ENCODE measurements at places on chromosomes 4 and X.

DNA sequence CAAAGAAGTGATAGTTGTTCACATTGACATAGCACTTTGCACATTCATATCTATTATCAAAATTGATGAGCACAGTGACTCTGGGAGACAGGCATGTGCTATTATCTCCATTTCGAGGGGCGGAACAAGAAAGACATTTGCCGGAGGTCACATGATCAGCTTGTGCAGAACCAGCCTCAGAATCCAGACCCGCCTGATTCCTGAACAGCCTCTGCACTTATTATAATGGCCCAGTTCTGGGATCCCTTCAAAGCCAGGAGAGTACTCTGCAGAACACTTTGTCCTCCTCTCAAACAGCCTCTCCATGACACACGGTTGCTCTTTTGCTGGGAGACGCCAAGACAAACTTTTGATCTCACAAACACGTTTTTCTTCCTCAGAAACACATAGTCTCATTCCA lies 48.4 kb downstream of the RWDD4 start:
- DNase-seq = no peak

- peak; percentile 63 for DNase-seq
Measured at GRCh38 chrX:40107291-40108161, 9.8 kb upstream of the BCOR start.

GRCh38 chrX:18598413-18598812 lies 73.5 kb downstream of the RS1 start:
- DNase-seq = no peak

DNA sequence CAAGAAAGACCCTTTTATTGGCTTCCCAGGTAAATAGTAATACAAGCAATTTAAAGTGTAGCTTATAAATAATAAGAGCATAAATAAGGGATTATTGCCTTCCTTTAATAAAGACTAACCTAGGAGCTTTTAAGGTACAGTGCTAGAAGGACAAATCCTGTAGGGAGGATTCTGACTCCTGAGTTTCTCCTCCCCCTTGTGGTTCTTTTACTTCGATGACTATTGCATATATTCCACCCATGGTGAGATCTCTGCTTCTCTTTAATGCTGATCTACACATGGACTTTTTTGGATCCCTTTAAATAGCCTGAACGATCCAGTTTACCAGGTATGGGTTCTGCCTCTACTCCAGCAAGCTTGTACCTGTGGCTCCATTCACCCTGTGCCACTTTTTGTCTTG lies 2.5 kb downstream of the GALNT7 start:
- peak; percentile 59 for DNase-seq

GRCh38 chr4:86302251-86302650 lies 57.6 kb downstream of the MAPK10 start:
- DNase-seq = peak; percentile 94

- no peak for DNase-seq
Measured at GRCh38 chr4:16717266-16717970, 181.0 kb downstream of the LDB2 start.

- no peak for DNase-seq
Measured at GRCh38 chr4:8726344-8726851, 133.8 kb downstream of the CPZ start.

DNA sequence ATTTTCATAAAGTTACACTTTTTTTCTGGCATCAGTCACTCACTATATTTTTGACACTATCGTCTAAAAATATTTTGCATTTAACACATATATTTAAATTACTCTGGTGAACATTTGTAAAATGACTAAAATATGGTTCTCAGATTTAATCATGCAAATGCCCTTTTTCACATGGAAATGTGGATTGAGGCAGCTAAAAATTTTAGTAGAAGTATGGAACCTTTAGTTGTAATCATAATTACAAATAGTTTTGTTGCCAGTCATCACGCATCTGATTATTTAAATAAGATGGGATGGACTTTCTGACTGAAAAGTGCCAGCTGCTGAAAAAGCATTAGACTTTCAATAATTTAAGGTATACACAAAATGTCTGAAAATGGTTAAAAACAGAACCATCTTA lies 119.3 kb downstream of the PDHA2 start:
- DNase-seq = no peak

DNA sequence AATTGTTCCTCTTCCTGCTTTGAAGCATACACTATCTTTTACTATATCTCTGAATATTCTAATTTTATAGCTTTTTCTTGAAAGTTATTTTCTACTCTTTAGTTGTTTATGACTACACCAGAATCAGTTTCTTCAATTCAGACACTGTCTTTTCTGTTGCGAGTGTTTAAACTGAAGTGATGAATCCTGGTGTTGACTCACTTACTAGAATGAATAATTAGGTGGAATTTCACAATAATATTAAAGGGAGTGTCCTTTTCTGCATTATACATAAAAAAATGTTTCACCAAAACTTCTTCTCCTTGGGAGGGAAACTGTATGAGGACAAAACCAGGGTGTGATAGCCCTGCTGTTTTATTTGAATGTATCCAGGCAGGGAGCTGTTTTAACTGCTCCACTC lies 1383.1 kb downstream of the C4orf33 start:
- no peak for DNase-seq

DNA sequence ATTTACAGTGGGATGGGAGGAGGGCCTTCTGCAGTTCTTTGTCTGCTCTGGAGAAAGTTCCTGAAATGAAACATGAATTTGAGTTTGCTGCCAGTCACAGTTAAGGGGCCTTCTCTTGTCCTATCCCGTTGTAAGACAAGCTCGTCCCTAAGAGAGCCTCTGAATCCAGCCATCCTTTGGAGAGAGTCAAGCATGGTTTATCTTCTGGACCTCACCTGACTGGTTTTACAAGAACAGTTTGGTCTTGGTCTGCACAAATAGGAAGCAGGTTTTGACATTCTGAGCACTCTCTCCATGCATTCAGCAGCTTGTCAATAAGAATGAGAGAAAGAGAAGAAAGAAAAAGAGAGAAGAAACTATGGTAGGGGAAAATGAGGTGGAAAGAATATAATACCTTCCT lies 20.4 kb upstream of the TENM3 start:
- no peak for DNase-seq

GRCh38 chr4:106019771-106020170 lies 124.5 kb downstream of the NPNT start:
- DNase-seq = no peak

GRCh38 chr4:41361794-41362526 lies 105.2 kb downstream of the UCHL1 start:
- no peak for DNase-seq

GRCh38 chrX:102863735-102864134 lies 73.3 kb upstream of the RAB40AL start:
- DNase-seq = peak; percentile 47

GRCh38 chrX:134144231-134144630 lies 92.8 kb upstream of the CCDC160 start:
- DNase-seq = no peak

DNA sequence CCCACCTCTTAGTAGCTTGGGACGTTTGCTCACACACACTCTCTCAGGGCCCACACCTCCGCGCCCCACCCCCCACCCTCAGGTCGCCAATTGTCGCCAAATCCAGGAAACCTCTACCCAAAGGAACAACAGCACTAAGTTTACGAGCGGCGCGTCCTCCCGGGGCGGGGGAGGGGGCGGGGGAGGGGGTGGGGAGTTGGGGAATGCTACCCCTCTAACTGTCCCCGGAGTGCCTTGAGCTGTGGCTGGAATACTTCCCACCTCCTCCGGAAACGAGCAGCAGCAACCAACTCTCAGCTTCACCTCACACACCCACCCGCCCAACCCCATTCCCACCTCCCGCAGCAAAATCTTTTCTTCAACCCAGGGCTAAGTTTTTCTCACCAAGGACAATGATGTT lies 135.6 kb upstream of the ZIC3 start:
- no peak for DNase-seq

- DNase-seq = no peak
Measured at GRCh38 chr4:154642373-154643009, 30.0 kb upstream of the FGG start.

- DNase-seq = peak; percentile 63
Measured at GRCh38 chr4:175536852-175537453, 275.1 kb downstream of the GPM6A start.

DNA sequence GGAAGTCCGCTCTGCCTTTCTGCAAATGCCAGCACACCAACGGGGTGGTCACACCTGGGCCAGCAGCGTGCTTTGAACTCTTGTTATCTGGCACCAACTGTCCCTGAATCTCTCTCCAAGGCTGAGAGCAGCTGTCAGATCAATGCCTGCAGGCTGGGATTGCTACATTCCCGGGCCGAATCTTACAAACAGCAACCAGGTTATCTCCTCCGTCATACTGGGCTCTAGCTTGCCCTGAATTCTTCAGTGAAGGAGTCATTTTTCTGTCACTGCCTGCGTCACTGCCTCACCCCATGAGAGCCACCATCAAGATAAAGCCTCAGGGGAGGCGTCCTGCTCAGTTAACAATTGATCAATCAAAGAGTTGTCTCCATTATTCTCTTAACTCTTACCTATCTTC lies 329.4 kb upstream of the PPARGC1A start:
- no peak for DNase-seq

DNA sequence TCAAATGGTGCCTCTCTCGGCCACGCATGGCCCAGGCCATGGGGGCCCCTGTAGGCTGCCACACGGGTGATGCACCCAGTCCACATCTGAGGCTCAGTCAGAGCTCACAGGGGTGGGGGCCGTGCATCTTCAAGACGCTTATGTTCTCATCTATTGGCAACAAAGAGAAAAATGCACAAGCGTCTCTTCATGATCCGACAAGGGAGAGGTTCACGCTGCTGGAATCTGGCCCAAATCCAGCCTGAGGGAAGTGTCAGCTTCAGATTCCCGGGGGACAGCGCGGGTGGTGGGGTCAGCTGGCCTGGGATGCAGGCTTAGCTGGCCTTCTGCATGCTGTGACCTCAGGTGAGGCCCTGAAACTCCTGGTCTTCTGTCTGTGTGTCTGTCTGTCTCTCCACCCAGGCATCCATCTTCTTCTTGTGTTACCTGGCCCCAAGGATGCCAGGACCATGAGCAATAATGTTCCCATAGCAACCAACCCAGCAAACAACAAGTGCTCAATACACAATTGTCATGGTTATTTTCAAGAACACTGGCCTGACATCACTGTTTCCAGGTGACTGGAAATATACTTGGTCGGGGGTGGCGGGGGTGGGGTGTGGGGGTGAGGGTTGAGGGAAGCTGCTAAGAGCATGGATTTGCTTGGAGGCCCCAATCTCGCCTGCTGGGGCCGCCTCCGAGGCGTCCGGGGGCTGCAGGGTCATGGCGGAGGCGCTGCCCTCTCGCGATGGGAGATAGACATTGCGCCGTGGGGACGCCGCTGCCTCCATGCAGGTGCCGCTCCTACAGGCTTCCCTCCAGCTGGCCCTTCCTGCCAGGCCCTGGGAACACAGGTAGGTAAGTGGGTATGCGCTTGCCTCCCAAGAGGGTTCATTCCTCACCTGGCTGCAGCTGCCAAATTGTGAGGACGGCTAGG lies 48.3 kb downstream of the ABLIM2 start:
- no peak for DNase-seq

- no peak for DNase-seq
Measured at GRCh38 chr4:107380836-107381438, 339.1 kb downstream of the PAPSS1 start.

DNA sequence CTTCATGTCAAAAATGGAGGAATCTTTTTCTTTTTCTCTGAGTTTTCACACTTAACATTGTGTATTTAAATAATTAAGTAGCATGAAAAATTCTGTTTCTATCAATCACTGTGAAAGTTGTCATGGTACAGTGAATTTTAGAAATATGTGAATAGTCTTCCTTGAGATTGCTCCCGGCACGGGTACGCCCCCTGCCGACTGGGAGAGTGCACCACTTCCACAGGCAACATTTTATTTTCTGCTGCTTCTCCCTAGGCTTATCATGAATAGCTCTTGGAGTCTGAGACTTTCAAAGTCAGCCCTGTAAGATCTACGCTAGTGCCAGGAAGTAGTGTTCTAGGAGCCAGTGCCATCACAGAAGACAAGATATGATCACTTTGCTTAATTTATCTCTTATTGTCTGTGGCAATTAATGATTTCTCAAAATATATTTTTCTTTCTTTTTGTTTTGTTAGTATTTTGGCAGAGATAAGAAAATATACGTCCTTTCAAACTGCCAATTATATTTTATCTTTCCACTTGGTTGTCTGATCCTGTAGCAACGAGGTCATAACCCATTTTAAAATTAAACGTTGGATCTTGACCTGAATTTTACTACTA lies 763.8 kb upstream of the AADAT start:
- peak; percentile 44 for DNase-seq

DNA sequence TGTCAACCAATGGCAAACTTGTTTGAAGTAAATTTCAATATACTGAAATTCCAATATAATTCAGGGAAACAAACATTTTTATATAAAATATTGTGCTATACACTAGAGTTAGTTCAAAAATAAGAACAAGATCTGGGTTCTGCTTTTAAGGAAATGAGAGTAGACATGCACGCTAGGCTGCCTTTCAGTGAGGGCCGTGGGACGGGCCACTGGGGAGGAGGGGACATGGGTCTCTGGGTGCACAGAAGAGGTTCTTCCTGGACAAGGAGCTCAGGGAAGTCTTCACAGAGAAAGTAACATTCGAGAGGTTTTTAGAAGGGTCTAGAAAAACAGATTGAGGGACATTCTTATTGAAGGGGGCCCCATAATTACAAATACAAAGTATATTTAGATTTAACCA lies 64.4 kb downstream of the SHROOM3 start:
- no peak for DNase-seq

DNA sequence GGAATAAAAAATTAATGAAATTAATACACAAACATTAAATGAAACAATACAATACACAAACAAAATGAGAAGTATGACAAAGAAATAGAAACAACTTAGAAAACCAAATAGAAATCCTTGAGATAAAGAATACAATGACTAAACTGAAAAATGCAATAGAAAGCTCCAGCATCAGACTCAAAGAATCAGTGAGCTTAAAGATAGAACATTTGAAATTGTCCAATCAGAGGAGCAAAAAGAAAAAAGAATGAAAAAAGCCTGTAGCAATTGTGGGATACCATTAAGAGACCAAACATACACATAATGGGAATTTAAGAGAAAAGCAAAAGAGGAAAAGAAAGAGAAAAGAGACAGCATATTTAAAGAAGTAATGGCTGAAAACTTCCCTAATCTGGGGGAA lies 25.7 kb downstream of the EMCN start:
- DNase-seq = no peak

DNA sequence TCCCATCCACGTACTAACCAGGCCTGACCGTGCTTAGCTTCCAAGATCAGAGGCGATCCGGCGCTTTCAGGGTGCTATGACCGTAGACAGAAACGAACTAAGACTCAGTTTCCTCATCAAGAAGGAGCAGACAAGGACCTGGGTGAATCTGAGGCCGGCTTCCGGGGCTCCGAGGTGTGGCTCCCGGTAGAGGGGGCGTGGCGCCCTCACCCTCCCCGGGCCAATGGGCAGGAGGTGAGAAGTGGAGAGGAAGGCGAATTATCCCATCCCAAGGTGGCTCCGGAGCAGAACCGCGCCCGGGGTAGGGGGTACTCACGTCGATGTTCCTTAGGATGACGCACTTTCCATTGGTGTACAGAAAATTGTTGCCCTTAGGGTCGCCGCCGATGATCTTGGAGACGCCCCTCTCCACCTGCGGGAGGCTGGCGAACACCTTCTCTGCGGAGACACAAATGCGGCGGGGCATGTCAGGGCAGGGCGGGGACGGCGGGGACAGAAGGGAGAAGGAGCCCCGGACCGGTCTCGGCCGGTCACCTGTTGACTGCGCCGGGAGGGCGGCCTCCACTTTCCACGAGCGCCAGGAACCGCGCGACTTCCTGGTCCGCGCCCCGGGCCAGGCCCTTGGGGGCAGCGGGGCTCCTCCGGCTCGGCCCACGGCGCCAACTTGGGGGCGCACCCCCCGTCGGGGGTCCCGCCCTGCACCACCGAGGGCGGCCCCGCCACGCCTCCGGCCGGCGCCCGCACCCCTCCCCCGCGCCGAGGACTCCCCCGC lies 616 bp downstream of the WDR1 start:
- no peak for DNase-seq

GRCh38 chrX:118726887-118727685 lies at the start of gene IL13RA1:
IL13RA1 (plus strand) TSS chrX:118727606; CDS start chrX:118727639, 33 bp downstream.
- peak; percentile 69 for DNase-seq
